ENCODE measurements at places on chromosomes 13 and 19.
A peak's percentile ranks its signal among the peaks of the same experiment; 100 is the strongest.

GRCh38 chr13:100542826-100543156 lies 45.8 kb downstream of the GGACT start:
- DNase-seq = no peak

- DNase-seq = no peak
These were observed 113.1 kb downstream of the ABCC4 start for GRCh38 chr13:95188128-95188527.

GRCh38 chr13:108621462-108621861 lies 7.9 kb upstream of the MYO16 start:
- DNase-seq = no peak

DNA sequence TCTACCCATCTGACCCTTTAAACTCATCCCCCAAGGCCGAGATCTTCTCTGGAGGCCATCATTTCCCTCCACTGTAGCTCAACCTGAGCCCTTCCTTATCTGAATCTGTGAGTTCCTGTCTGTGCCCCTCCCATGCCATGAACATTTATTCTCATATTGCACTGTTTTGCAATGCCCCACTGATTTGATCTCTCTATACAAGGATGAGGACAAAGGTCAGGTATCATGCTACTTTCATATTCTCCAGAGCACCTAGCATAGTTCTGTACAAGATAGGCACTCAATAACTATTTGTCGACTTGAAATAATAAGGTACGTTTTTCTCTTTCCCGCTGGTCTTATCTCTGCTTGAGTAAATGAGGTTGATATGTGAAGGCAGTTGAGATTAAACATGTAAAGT lies 135.5 kb downstream of the KLF5 start:
- no peak for DNase-seq

- peak; percentile 68 for DNase-seq
These were observed 2.1 kb downstream of the NECTIN2 start for GRCh38 chr19:44848036-44848811.

GRCh38 chr19:38303517-38304351 lies at the start of gene C19orf33:
Gene C19orf33 (plus strand): TSS chr19:38304251. CDS start chr19:38304262, 11 bp downstream.
- no peak for DNase-seq

DNA sequence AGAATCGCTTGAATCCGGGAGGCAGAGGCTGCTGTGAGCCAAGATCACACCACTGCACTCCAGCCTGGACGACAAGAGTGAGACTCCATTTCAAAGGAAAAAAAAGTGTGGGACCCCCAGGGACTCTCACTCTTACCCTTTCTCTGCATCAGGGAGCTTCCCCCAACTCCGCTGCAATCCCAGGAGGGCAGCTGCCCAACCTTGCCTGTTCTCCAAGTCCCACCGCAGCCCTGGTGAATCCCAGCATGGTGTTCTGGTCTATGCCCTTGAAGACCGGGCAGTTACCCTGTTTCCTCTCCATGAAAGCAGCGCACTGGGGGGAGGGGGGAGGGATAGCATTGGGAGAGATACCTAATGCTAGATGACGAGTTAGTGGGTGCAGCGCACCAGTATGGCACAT lies 35.7 kb upstream of the DPRX start:
- no peak for DNase-seq

- DNase-seq = no peak
These were observed 13.1 kb upstream of the PDE4C start for GRCh38 chr19:18239303-18239702.

DNA sequence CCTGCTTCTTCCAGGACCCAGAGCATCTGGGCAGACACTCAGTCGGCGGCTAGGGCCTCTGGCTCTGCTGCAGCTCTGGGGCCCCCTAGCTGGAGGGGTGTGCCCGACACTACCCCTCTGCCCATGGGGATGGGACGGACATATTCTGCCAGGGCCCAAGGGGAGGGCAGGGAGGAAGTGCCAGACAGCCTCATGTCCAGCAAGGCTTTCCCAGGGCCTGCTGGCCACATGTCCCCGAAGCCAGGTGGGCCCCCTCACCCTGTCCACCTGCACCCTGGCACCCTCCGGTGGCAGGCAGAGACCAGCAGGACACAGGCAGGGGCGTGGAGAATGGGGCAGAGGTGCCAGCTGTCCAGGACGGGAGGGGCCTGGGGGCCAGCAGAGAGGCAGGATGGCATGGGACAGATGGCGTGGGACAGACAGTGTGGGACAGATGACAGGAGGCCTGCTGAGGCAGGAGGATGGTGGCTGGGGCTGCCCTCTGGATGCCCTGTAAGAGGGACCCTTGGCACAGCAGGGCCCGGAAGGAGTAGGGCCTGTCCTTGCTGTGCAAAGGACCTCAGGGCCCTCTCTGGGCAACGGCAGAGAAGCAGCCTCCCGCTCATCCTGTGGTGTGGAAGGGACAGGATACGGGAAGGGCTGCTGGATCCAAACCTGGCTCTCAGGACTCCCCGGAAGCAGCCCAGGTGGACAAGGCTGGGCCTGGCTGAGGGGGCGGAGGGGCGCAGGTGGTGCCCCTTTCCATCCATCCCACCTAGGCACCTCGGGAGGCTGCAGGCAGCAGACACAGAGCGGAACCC lies 29.1 kb downstream of the CEBPG start:
- no peak for DNase-seq

- no peak for DNase-seq
These were observed 68.1 kb downstream of the ERCC5 start for GRCh38 chr13:102913914-102914313.

DNA sequence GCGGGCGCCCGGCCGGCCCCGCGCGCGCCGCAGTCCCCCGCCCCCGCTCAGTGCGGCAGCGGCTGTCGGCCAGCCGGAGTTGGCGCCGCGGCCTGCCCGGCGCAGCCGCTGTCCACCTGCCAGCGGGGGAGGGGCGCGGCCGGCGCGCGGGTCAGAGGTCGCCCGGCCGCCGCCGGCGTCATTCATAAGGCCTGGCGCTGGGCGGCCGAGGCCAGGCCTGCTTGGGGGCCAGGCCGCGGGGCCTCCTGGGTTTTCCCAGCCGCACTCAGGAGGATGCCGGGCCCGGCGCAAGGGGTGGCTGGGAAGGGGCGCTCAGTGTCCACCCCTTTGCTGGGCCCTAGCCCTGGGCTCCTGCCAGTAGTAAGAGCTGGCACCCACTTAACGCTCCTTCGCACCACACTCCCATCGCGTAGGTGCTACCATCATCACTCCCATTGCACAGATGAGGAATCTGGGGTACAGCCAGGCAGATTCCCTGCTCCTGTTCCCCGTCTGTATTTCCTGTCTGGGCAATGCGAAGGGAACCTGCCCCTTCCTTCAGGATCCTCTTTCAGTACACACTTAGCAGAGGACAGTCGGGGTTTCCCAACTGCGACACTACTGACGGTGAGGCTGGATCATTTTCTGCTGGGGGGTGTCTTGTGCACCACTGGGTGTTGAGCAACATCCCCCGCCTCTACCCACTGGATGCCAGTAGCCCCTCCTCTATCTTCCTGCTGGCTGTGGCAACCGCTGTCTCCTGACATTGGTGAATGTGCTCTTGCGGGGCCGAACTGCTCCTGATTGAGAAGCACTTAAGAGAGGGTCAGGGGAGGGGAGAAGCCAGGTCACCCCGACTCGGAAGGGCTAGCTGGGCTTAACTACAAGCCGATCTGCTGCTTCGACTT lies 846 bp upstream of the PRKACA start:
- no peak for DNase-seq

GRCh38 chr19:51327066-51328001 lies 14.6 kb downstream of the VSIG10L start:
- peak; percentile 86 for DNase-seq

GRCh38 chr13:35514061-35514477 lies 37.6 kb upstream of the MAB21L1 start:
- DNase-seq = no peak

GRCh38 chr19:57814505-57815246 lies at the start of gene ZNF552:
Gene ZNF552 (minus strand): TSS chr19:57814913. CDS start chr19:57814743, 170 bp downstream.
- DNase-seq = peak; percentile 87

GRCh38 chr13:31629085-31629780 lies 110.1 kb upstream of the RXFP2 start:
- no peak for DNase-seq

DNA sequence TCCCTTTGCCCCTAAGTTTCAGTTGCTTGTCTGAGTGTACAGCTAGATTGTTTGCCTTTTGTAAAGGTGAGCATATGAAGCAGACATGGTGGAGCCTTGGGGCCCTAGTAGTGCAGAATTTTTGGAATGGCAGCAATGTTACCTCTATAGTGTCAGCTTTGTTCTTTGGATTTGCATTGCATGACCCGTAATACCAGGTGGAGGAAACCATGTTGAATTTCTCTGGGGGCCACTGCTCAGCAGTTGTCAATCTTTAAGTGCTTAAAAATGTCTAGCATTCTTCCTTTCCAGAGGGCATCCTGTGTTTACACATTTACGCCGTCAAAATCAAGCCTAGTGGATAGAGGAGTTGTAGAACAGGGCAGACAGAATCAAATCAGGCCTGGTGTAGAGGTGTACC lies 303.3 kb downstream of the ATP8A2 start:
- no peak for DNase-seq

DNA sequence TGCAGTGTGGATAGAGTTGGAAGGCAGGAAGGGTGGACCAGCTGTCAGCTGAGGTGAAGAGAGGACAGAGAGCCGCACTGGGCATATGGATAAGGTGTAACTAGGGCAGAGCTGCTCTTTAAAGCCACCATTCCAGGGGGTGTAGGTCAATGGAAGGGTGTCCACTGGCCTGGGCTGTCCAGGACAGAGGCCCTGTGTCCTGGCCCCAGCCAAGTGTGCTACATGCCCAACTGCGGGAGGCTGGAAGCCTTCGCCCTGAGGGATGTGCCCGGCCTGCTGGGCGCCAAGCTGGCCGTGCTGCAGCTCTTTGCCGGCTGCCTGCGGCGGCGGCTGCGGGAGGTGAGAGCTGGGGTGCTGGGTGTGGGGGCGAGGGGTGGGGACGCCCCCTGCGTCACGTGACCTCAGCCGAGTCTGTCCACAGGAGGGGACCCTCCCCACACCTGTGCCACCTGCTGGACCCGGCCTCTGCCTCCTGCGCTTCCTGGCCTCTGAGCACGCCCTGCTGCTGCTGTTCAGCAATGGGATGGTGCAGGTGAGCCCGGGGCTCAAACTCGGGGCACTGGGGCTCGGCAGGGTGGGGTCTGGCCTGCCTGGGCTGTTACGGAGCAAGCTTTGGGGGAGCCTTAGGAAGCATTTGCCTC lies 9.8 kb downstream of the PLK5 start:
- DNase-seq = no peak

DNA sequence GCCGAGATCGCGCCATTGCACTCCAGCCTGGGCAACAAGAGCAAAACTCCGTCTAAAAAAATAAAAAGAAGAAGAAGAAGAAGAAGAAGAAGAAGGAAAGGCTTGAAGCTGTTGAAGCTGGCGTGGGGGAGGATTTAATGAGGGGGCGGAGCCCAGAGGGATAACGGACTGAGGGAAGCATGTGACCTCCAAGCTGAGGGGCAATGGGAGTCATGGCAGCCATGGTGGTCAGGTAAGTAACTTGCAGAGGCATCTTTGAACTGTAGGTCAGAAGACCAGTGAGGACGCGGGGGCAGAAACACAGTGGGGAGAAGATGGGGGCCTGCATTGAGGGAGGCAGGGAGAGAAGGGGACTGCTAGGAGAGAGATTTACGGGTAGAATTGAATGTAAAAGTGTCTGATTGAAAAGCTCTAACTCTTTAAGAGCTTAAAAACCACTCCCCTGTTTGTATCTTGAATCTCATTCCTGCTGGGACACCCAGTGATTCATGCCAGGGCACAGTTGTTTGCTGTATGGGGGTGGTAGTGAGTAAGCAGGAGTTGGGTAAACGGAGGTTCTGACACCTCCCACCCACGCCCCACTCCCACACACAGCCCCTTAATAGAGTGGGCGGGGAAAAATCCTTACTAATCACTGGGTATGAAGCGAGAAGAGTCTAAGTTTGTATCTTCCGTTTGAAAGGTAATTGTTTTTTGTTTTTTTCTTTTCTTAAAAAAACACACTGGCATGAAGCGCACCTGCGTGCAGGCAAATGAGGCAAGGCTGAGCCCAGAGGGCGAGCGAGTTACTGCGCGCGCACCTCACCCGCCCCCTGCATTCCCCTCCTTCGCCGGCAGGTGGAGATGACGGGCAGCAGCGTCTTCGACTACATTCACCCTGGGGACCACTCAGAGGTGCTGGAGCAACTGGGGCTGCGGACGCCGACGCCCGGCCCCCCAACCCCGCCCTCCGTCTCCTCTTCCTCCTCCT lies 13.0 kb downstream of the TMEM160 start:
- DNase-seq = peak; percentile 95

DNA sequence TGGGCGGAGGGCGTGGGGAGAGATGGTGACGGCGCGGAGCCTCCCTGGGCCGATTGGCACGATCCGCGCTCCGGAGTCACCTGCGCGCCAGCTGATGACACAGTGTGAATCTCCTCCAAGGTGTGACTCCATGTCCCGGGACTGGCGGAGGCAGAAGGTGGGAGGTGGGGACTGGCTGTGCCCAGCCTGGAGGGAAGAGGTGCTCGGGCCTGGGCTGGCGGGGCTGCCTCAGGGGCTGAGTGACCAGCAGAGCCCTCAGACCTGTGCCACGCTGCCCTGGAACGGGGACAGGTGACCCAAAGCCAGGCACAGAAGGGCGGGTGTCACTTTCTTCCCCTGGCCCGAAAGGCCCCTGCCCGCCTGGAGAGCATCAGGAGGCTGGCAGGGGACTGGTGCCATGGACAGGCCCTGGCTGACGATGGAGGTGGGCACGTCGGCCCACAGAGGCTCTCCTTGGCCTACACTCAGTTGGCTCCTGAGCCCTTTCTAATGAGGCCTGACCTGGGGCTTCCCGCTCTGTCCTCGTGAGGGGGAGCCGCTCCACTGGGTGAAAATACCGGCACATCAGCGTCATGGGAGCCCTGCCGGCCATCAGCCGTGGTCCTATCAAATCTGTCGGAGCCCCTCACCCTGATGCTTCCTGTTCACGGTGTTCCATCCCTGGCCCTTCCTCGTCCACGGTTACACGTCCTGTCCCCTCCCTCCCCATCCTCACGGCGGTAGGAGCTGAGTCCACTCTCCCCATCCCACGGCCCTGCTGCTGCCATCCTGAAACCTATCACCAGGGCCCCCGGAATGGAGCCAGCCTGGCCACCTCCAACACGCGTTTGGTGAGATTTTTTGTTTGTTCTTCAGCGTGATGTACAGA lies 75.6 kb downstream of the SPACA7 start:
- peak; percentile 31 for DNase-seq

DNA sequence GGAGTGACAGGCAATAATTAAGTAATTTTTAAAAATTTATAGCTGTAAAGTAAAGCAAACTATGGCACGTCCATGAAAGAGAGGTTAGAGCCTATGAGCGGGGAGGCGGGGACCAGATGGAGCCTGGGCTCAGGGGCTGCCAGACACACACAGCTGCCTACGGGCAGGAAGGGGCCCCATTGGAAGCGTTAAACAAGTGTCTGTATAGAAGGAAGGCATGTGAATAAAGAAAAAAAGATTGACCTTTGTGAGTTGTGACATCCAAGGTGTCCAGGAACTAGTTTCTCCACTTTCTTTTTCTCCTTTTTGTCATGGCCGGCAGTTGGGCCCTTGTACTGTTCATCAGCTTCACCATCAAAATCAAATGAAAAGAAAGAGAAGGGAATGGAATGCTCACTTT lies 56.8 kb downstream of the LRCH1 start:
- no peak for DNase-seq

DNA sequence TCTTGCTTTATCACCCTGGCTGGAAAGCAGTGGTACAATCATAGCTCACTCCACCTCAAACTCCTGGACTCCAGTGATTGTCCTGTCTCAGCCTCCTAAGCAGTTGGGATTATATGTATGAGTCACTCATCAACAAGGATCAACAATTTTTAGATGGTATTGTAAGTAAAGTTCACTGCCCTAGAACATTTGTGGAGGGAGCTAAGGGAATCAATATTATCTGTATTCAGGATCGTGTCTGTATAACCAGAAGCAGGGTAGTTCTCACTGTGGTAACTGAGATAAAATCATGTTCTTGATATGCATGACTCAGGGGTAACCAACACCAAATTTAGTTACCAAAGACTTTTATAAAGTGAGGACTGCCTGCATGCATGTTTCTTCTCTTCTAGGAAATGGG lies 27.0 kb downstream of the ZMYM5 start:
- no peak for DNase-seq
